ENCODE measurements at places on chromosomes 16 and 17.

DNA sequence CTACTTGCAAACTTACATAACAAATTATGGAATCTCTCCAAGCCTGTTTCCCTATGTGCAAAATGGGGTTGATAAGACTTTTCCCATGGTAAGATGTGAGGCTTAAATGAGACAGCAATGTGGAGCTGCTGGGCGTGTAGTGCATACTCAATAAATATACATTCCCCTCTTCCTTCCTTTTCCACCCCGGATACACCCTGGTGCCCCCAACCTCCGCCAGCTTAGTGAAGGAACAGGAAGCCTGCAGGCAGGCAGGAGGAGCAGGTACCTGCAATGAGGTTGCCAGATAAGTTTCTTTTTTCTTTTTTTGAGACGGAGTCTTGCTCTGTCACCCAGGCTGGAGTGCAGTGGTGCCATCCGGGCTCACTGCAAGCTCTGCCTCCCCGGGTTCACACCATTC is 14.9 kb downstream of the C17orf50 start:
- DNase-seq: no peak

- DNase-seq: no peak
Observed at GRCh38 chr17:39205112-39205526, 5.0 kb downstream of the RPL19 start.

DNA sequence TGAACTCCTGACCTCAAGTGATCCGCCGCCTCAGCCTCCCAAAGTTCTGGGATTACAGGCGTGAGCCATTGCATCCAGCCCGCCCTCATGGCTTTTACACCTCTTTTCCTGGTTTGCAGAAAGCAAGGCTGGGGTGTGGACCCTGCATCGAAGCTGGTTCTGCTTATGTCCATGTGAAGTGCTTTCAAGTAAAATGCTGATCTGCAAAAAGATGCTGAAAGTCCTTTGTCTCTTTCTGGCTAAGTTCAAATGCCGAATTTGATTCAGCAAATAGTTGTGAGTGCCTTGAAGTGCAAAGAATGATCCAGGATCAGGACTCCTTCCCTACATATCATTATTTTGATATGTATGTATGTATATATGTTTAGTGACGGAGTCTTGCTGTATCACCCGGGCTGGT is 17.1 kb downstream of the NAA60 start:
- no peak for DNase-seq

GRCh38 chr17:55301521-55302406 is 37.0 kb downstream of the HLF start:
- DNase-seq: no peak

DNA sequence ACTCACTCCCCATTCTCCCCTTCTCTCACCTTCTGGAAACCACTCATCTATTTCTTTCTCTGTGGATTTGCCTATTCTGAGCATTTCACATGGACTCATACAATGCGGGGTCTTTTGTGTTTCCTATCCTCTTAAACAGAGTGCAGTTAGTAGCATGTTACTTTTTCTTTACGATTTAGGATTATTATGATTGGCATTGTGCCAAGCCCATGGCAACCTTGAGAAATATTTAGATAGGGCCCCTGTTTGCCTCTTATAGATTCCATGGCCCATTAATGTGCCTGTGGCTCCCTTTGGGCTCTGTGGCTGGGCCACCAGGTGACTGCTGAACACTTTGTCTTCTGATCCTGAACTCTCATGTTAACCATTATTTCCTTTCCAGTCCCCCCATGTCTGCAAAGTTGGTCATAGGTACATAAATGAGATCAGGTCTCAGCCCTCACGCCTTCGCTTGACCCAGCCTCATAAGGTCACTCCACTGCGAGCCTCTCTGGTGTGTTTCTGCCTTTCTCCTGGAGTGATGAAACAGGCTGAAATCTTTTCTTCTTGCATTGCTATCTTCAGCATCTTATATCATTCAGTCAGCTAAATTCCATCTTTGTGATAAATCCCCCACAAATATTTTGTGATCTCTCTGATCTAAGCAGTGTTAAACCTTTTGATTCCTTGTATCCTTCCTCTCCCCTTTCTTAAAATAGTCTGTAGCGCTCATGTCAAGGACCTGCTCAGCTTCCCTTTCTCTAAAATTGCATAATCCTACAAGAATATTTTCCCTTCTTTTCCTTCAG is 44.0 kb downstream of the MYH3 start:
- DNase-seq: no peak

DNA sequence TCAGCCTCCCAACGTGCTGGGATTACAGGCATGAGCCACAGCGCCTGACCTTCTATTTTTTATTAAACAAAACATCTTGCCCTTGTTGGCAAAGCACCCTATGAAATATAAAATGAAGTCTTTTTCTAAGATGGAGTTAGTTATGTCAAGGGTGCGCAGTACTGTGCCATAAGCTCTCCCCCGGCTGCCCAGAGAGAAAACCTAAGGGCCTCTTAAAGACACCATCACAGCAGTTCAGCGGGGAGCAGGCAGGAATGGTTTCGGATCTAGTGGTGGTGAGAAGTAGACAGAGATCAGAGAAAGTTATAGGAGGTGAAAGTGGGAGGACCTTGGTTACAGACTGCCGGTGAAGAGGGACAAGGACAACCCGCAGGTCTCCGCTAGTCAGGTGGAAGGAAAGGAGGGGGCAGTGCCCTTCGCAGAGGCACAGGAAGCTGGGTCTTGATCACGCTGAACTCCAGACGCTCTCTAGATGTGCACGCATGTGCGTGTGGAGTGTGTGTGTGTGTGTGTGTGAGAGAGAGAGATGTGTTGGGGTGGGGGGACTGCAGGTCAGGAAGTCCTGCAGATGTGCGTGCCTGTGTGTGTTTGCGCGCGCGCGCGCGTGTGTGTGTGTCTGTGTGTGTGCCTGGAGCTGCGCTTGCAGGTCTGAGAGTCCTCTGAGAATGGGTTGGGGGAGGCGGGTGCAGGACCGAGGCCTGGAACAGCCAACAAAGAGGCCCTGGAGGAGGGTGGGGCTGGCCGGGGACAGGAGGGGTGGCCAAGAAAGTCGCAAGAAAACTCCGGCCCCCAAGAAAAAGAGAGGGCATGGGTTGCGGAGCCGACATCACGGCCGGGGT is 748 bp upstream of the CMTM3 start:
- peak; percentile 57 for DNase-seq

DNA sequence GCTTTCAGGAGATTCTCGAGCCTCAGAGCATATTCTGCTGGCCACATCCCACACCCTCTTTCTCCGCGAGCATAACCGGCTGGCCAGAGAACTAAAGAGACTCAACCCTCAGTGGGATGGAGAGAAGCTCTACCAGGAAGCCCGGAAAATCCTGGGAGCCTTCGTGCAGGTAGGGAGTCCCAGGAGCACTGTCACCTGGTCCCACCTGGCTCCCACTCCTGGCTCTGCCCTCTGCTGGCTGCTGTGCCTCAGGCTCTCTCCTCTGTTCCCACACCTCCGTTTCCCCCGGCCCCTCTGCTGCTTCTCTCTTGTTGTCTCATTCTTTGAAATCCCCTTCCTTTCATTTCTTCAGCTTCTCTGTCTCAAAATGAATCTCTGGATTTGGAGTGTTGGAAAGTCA is 16.4 kb downstream of the LPO start:
- DNase-seq: no peak

GRCh38 chr17:74117999-74118421 is 85.5 kb upstream of the RPL38 start:
- no peak for DNase-seq

GRCh38 chr16:58882292-58882691 is 148.2 kb upstream of the GOT2 start:
- DNase-seq: no peak

GRCh38 chr16:31810863-31811262 is 62.7 kb upstream of the ZNF267 start:
- no peak for DNase-seq

GRCh38 chr16:3131755-3132377 is 3.0 kb upstream of the ZNF213 start:
- DNase-seq: peak; percentile 56

- DNase-seq: no peak
Observed at GRCh38 chr16:4664538-4665418, 28.6 kb upstream of the NUDT16L1 start.

DNA sequence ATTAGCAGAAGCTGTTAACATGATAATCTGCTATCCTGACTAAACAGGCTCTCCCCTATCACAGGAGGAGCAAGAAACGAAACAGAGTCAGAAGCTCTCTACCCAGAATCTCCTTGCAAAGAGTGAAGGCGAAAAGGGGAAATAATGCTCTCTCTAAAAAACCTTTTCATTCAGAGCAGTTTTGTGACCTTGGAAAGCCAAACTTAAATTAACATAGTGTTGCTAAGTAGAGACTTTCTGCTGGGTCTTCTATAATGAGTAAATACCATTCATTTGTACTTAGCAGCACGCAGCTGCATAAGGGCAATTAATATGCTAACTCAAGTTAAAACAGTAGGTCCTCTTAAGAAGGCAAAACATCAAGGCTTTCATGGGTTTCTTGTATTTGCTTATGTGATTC is 101.7 kb upstream of the GPR139 start:
- no peak for DNase-seq

GRCh38 chr17:27486741-27487140 is 30.5 kb downstream of the KSR1 start:
- DNase-seq: no peak

DNA sequence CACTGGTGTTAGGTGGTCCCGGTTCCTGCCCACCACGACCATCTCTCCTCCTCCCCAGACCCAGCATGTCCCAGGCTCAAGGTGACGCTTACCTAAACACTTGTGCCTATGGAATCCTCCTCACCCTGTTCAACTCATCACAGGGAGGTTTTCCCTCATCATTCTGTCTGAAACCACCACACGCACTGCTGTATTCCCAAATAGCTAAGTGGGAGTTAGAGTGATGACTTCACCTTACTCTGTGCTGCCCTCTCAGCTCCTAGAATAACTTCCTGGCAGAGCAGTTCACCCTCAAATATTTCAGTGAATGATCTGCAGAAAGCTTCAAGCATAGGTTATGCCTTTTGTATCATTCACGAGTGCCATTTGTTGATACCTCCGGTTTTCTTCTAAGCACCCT is 216.5 kb downstream of the CPPED1 start:
- DNase-seq: no peak

Data from HEK293T (cell line).